Prostate gland (tissue), 2 donors: ENCODE measurements at places on chromosomes 7 and 10. TPM values are rescaled to one million over a fixed set of nuclear protein-coding genes. Genes with fewer than 3 reads are reported as not detected.

ABCA13 gene
- total RNA-seq = 3.5 TPM

SEMA3D gene
- 16.5 TPM for total RNA-seq

INHBA gene
- total RNA-seq = 0.73 TPM

FAM180A gene
- total RNA-seq = 6.9 TPM

GPR85 gene
- 0.50 TPM for total RNA-seq

STEAP2 gene
- 167 TPM for total RNA-seq

STAG3 gene
- total RNA-seq = 1.8 TPM

MKX gene
- 10.5 TPM for total RNA-seq
